ENCODE measurements at places on chromosomes 1 and 21.

- DNase-seq = no peak
Observed at GRCh38 chr1:232194424-232194823, 435.5 kb downstream of the SIPA1L2 start.

- DNase-seq = no peak
Observed at GRCh38 chr1:36157973-36158826, 2.2 kb downstream of the MAP7D1 start.

DNA sequence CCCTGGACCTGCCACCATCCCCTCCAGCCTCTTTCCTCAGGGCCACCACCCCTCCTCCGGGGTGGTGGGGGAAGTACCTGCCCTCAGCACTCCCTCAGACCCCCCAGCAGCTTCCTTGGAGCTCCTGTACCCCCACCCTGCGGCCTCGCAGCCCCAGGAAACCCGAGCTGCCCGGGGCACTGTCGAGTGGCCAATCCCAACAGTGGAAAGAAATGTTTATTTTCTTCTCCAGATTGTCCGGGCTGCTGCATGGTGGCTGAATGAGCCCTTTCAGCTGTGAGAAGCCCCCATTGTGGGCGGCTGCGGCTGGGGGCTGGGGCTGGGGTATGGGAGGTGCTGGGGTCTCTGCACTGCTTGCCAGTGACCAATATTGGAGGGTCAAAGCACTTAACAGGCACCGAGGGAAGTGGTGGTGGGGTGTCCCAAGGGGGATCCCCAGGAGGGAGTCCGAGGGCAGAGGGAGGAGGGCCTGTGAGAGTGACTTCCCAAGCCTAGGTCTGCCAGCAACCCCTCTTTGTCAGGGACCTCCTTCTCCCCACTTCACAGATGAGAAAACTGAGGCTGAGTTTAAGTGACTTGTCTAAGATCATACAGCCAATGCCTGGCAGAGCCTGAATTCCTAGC, 25.2 kb downstream of the RUNX3 start:
- DNase-seq = no peak

DNA sequence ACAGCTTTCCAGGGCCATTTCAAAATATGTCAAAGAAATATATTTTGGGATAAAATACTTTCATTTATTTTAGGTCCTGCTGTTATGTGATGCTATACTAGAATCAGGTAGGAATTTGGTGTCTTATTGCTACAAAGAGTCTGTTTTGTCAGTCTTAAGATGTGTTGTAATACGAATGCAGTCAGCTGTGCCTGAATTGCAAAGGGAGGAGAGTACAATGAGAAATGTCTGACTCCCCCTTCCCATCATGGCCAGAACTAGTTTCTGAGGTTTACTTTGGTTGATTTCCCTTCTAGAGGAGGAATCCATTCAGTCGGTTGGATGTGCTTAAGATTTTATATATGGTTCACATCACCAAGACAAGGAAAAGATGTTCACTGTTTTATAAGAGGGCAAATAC, 75.7 kb upstream of the TNFSF18 start:
- DNase-seq = no peak

DNA sequence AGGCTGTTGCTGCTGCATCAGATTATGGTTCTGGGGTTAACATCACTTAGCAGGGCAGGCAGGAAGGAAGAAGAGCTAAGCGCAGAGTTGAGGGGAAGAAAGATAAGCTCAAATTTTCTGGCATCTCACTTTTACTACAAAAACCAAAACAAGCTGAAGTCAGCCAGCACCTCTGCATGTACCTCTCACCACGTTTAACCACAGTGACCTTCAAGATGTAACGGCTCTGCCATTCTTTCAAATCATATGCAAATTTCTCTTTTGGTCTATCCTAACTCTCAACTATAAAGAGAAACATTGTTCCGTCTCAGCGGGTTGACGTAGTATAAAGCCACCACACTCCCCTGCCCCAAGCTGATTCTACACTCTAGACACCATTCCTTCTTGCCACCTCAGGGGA, 154.4 kb downstream of the OMA1 start:
- peak; percentile 58 for DNase-seq

DNA sequence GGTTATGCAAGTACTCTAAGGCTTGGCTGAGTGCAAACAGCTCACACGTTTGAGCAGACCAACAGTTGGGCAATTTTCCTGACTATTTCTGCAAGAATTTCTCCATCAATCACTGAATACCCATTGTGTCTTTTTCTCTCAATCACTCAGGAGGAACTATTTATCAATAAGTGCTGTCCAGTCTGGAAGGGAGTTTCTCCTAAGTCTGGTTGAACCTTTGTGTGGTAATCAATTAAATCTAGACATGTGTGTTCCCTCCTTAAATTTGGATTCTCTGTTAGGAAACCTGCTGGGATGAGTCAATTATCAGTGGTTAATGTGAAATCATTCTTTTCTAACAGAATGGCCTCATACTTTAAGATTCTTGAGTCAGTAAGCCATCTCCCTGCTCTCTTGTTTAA, 6.8 kb upstream of the AADACL3 start:
- DNase-seq = no peak
